Activated naive CD4-positive, alpha-beta T cell treated with Interleukin-2 at 50 U/mL for 16 hours (primary cell): ENCODE measurements at places on chromosomes 2 and 18.

GRCh38 chr2:72057308-72057707 lies 90.4 kb downstream of the CYP26B1 start:
- DNase-seq, result no peak

- DNase-seq, result no peak
Measured at GRCh38 chr2:46520130-46520711, 40.9 kb downstream of the TMEM247 start.

GRCh38 chr18:22318745-22319407 lies 98.8 kb downstream of the CTAGE1 start:
- DNase-seq, result no peak

GRCh38 chr2:209790066-209790728 lies 18.6 kb downstream of the UNC80 start:
- DNase-seq, result no peak

DNA sequence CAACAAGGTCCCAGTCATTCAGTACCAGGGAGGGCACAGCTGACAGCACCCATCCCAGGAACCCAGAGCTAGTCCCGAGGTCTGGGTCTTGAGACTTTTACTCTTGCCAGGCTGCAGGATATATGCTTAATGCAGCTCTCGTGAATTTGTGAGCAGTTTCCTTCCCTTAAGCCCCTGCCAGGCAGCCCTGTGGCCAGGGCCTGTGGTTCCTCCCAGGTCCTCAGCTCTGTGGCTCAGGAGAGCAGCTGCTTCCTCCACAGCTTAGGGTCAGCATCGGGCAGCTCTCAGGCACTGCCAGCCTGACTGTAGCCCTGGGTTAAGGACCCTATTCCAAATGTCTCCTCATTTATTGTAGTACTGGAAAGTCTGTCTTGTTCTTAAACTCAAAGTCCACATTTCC lies 1384.8 kb downstream of the RPIA start:
- DNase-seq, result no peak

DNA sequence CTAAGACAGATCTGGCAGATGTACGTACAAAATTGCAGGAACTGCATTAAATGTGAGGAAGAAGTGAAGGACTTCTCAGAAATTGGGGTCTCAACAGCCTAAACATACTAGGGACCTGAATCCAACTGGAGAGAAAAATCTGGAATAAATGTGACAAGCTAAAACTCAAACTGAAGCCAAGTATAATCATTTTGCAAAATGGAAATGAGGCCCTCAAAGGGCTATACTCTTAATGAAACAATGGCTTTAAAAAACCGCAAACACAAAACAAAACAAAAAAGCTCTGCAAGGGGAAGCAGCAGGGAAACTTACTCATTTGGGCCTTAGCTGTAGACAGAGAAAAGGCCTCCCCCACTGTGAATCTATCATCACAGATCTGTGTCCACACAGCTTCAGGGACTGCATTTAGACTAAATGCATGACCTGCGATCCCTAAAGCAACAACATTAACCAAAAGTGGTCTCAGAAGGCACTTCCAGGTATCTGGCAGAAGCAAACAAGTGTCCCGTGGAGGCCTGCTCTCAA lies 63.2 kb downstream of the CCBE1 start:
- no peak for DNase-seq

DNA sequence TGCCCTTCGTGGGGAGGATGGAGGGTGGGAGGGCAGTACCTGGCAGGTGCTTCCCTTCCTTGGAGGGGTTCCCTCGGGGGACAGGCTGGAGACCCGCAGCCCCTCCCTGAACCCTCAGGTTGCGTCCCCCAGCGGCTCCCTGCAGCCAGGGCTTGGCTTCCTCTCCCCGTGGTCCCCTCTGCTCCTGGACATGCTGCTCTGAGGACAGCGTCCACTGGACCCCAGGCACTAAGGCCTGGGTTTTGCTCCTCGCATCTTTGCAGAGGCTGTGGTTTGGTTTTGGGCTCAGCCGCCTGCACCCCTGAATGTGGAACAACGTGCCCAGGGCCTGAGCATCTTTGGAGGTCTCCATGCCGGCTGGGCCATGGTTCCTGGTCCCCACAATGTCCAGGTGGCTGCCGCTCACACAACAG lies 133.5 kb downstream of the PTGR3 start:
- no peak for DNase-seq

DNA sequence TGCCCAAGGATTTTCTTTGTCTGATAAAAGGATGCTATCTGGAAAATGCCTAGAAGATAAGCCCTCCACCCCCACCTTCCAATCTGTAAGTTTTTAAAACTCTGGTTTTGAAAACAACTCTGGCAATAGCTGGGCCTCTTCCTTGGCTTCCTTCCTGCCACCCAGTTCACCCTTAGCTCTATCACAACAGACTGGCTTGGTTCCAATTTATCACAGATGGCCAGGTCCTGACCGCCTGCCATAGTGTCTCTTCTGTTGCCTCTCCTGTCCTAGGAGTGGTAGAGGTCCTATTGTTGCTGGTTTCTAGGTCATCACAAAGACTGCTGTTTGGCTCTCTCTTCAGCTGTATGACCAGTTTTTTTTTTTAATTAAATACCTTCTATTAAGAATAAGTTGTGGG lies 1727.9 kb upstream of the SLC39A10 start:
- no peak for DNase-seq

GRCh38 chr2:203623661-203624060 lies 82.8 kb upstream of the CD28 start:
- DNase-seq, result no peak

- no peak for DNase-seq
Measured at GRCh38 chr18:51639541-51639940, 442.1 kb upstream of the MEX3C start.

GRCh38 chr2:130390460-130391057 lies 34.7 kb downstream of the PTPN18 start:
- no peak for DNase-seq

DNA sequence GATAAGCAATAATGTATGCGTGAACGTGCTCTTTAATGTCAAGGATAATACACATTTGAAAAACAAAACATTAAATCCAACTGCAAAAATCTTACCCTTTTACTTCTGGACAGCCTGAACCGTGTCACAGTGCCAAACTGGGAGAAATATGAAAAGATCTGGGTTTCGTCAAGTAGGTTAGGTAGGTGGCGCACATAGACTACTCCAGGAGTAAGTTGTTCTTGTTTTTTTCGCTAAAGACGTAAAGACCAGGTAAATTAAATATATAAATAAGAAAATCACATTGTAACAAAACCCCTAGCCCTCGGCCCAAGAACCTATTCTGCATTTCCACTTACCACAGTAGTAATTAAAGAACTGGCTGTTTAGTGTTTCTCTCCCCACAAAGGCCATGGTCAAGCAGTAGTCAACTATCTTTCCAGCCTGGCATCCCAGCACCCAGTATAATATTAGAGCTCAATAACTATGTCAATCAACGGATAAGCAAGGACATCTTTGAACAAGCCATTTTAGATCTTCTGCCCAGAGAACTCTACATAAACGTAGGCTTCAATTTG lies 1.1 kb downstream of the NIFK start:
- DNase-seq, result no peak

DNA sequence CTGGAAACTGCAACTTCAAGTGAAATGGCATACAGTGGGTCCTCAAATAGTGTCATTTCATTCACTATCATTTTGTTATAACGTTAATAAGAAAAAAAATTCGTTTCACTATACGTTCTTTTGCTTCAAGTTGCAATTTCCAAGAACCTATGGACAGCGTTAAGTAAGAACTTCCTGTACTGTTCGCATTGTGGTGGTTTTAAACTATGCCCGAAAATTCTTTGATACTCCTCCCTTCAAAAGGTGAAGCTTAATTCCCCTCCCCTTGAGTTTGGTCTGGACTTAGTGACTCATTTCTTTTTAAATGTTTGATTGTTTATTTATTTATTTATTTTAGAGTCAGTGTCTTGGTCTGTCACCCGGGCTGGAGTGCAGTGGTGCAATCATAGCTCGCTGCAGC lies 20.7 kb downstream of the GNLY start:
- no peak for DNase-seq

GRCh38 chr2:110872521-110872920 lies 140.1 kb downstream of the ACOXL start:
- DNase-seq, result no peak

GRCh38 chr18:76387608-76388007 lies 107.4 kb downstream of the ZNF516 start:
- DNase-seq, result no peak

- DNase-seq, result no peak
Measured at GRCh38 chr18:4430836-4431235, 24.3 kb downstream of the DLGAP1 start.

DNA sequence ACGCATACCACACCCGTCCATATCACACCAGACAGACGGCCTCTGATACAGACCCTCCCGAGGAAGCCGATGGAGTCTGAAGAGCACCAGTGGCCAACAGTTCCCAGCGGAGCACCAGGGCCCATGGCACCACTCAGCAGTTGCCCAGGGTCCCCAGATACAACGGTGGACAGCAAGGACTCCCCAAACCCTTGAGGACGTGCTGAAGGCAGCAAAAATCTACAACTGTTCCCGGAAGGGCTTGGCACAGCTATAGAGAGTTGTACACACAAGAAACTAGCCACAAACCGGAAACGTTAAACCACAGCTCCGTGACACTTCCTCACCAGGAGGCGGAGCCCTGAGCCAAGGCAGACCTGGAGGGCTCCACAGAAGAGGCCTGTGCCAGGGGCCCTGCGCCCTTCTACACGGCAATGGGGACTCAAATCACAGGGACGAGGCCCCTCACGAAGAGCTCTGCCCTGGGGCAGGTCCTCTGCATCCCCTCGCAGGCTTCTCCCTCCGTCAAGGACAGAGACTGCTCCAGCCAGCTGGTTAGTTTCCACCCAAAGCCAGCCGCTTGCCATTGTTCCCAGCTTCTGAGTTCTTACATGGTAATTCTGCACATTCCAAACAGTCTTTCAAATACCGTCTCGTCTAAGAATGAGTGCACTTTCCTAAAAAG lies 133.4 kb downstream of the HDAC4 start:
- DNase-seq, result peak; percentile 89

DNA sequence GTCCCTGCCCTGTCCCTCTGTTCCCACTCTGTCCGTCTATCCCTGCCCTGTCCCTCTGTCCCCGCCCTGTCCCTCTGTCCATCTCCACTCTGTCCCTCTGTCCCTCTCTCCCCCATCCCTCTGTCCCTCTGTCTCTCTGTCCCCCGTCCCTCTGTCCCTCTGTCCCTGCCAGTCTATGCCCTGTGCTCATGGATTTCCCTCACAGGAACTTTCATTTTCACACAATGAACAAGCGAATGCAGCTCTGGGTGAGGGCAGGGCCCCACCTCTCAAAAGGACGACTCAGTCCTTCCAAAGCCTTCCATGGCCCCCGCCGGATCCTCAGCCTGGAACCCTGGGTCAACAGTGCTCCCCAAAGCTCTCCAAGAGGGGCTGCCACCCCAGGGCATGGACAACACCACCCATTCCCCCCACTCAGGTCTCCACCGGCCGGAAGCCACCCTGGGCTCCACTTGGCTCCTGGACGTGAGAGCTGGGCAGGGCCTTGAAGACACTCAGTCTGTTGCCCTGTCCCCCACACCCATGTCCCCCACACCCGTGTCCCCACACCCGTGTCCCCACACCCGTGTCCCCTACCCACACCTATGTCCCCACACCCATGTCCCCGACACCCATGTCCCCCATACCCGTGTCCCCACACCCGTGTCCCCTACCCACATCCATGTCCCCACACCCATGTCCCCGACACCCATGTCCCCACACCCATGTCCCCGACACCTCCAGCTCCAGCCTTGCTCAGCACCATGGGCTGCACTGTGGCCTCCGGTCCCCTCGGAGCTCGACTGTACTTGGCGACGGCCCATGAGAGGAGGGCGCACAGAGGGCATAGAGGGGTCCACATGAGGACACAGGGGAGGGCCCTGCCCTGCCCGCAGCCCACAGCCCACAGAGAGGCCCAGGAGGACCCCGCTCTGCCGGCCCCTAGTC lies 156.0 kb downstream of the PXDN start:
- no peak for DNase-seq

GRCh38 chr2:28958689-28959088 lies 22.4 kb upstream of the TOGARAM2 start:
- DNase-seq, result peak; percentile 13

- DNase-seq, result no peak
Measured at GRCh38 chr2:86372133-86372532, 34.7 kb upstream of the REEP1 start.

DNA sequence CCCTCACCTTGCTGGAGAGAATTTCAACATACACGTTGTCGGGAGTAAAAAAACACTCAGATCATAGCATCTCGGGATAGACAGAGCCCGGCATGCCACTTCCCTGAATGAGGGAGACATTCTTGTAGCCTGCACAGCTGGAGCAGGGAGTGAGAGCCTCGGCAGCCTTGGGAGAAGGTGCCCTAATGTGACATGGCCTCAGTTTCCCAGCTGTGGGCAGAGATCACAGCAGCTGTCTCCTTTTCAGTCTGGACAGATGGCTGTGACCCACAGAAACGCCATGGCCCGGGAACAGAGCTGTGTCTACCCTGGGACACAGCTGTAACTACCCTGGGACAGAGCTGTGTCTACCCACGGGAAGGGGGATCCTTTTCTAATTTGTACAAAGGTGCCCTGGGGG lies 55.9 kb downstream of the HS1BP3 start:
- DNase-seq, result no peak

DNA sequence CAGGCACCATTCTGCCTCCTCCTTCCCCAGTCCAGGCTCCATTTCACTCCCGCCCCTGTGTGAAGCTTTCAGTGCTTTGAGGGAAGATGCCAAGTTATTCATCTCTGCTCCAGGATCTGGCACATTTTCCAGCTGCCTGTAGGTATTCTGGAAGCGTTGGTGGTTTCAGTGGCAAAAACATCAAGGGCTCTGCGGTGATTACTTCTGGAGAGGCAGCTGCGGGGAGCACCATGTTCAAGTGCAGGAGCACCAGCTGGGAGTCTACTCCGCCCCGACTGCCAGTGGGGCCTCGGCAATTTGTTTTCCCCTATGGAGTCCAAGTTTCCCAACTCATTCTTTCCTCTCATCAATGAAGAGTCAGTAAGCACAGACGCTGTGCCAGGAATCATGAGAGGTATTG lies 211.7 kb downstream of the CLIP4 start:
- DNase-seq, result no peak

- no peak for DNase-seq
Measured at GRCh38 chr2:3759761-3760160, 56.4 kb downstream of the DCDC2C start.

GRCh38 chr2:140601342-140601741 lies 1529.5 kb downstream of the LRP1B start:
- no peak for DNase-seq

- peak; percentile 89 for DNase-seq
Measured at GRCh38 chr2:30447149-30448045, at the start of gene LCLAT1. TSS of gene LCLAT1 (plus strand) at chr2:30447246. CDS start at chr2:30525591, 78,345 bp downstream.

- no peak for DNase-seq
Measured at GRCh38 chr2:70541481-70542020, 12.1 kb downstream of the TGFA start.
